Mesenchymal stem cell (in vitro differentiated cells and primary cell): ENCODE measurements at places on chromosomes 2 and 18.

DNA sequence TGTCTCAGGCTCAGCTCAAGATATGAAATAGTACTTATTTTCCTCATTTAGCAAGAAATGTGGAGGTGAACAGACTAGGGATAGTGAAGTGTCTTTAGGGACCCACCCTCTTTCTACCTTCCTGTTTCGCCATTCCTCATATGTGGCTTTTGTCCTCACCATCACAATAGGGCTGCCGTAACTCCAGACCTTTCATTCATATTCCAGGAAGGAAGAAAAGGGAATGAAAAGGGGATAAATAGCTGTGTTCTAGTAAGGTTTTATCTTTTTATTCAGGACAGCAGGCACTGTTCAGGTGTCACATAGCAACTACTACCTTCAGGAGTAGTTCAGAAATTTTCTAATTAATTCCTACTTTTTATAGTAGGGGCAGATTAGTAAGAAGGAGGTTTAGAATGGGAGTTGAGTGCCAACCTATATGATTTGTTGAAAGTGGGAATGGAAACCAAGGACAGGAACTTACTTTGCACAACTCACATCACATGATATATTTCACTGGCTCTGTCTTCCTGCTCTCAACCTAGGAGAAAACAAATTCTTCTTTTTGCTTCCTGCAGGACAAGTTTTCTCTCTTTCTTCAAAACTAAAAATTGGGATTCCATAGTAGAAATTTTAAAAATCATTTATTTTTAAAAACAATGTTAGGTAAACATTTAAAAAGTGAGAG lies 36.0 kb upstream of the HDAC4 start:
- no peak for DNase-seq

GRCh38 chr2:230262246-230262645 lies 36.7 kb downstream of the SP140 start:
- DNase-seq: no peak

DNA sequence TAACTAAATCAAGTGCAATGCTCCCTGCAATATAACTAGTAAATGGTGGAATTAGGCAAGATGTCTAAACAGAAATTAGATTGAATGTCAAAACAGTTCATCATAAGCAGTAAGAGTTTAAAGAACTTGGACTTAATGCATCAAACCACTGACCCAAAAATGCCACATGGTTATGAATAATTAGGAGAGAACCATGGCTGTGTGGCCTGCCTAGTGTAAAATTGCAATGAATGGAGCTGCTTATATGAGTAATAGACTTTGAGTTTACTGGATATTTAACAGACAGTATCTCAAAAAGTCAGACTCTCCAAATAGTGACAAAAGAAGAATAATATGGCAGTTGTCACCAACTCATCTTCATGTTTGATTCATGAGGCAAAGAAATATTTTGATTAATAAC lies 101.6 kb upstream of the COL5A2 start:
- no peak for DNase-seq

DNA sequence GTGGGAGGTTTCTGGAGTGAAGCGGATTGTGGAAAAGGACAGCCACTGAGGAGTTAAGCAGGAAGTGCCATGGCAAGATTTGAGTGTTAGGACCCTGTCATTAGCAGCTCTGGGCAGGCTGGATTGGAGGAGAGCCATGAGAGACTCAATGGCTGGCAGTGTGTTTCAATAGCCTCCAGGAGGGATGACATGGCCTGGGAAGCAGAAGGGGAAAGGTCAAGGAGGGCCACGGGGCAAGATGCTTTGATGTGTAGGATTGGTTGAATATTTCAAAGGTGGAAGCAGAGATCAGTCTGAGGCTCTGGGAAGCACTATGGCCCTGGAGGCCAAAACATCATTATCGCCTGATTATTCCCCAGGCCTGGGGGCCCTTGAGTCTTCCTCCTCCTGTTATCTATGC lies 229.0 kb upstream of the HS6ST1 start:
- DNase-seq: no peak

- peak; percentile 77 for DNase-seq
These were observed 35.0 kb downstream of the RTN4 start for GRCh38 chr2:55014962-55015939.
